ENCODE measurements at places on chromosomes 12 and 14.

GRCh38 chr14:55350461-55350860 is 61.2 kb downstream of the ATG14 start:
- no peak for DNase-seq

- DNase-seq: peak; percentile 74
Observed at GRCh38 chr14:74712499-74713394, at the start of the genes AREL1 and FCF1. TSS of gene AREL1 (minus strand) at chr14:74713080. CDS start at chr14:74685615, 27,465 bp downstream. TSS of gene FCF1 (plus strand) at chr14:74713144. CDS start at chr14:74713198, 54 bp downstream.

DNA sequence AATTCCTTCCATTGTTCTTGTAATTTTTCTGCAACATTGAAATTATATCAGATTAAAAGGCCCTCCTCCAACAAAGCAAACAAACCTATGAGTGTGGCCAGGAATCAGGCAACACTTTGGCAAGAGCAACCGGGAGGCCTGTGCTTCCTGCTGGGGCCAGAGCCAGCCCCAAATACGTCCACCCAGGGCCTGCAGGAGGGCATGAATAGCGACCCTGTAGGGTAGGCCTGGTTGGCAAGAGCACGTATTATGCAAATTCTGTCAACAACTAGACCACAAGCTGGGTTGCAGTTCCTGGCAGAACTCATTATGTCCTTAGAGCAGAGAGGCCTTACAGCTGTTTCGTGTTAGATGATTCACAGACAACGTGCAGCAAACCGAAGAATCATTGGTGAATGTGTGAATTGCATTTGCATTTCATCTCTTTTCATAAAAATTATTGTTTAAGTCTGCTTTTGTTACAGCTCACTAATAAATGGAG is 26.9 kb upstream of the LGALS3 start:
- DNase-seq: peak; percentile 38

- no peak for DNase-seq
Observed at GRCh38 chr12:16523284-16523950, 82.5 kb downstream of the LMO3 start.

DNA sequence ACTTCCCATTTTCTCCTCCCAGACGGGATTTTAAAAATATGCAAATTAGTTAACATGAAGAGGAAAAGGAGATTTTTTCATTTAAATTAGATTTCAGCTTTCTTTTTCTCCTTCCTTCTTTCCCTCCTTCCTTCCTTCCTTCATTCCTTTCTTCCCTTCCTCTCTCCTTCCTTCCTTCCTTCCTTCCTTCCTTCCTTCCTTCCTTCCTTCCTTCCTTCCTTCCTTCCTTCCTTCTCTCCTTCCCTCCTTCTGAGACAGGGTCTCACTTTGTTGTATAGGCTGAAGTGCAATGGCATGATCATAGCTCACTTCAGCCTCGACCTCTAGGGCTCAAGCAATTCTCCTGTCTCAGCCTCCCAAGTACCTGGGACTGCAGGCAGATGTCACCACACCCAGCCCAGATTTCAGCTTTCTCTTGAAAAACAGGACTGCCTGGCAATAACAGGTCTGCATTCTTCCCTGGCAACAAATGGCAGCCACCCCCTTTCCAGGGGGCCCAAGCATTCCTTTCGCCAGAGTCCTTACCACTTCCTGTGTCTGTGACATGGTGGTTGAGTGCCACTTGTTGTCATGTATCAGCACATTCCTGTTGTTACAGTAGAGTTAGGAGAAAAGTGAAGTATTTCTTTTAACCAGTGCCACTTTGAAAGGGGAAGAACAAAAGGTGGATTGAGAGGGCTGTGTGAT is 119.1 kb downstream of the PTPN11 start:
- no peak for DNase-seq

DNA sequence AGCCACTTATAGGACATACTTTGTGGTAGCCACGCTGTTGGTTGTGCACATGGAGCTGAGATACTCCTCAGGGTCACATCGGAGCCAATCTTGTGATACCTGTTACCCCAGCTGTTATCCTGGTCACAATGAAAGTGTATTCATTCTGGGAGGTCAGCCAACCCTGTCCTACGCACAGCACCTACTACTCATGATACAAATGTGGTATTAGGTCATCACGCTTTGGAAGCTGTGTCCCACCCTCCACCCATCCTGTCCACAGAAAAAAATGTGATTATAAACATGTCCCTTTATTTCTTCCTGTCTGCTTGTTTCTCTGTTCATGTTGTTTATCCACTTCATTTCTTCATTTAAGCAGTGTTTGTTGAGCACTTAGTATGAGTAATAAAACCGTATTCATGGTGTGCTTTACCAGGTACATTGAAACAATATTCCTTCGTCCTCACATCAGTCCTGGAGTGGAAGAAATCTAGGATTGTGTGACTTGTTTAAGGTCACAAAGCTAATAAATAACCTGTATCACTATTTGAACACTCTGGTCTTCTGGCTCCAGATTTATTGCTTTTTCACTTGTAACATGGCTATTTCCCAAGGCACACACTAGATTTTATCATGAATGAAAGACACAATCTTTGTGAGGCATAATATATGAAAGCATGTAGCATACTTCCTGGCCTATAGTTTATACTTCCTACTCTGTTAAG is 73.1 kb downstream of the DERA start:
- DNase-seq: no peak

GRCh38 chr12:4052691-4053090 is 179.5 kb upstream of the PARP11 start:
- no peak for DNase-seq

DNA sequence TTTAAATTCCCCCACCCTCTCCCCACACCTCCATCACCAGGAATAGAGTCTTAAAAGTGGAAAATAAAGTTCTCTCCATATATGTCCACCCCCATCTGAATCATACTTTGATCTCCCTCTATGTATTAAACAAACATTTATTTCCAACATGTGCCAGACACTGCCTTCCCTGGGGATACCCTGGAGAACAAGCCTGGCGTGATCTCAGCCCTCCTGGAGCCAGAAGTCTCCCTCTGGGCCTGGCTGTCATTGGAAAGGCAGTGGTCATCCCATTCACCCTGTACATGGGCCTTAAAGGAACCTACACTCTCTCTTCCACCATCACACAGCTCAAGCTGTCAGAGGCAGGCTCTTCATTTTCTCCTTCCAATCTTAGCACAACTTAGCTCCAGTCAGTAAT is 143.6 kb downstream of the EMP1 start:
- DNase-seq: no peak

DNA sequence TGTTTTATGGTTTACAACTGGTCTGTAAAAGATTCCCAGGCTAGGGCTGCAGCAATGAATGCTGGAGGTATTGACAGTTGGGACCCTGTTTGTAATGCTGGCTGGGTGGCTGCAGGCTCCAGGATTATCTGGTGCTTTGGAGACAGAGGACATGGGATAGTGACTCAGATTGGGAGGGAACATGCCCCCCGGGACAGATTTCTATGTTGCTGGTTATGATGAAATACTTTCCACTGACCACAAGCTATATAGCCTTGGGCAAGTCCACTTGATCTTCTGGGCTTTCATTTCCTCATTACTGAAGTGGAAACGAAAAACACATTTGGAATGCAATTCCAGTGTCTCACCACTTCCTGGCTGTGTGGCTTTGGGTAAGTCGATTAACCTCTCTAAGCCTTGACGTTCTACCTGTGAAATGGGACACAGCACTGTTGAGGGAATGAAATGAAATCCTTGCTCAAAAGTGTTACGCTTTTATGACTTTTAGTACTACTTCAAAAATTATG is 6.3 kb upstream of the TPCN1 start:
- no peak for DNase-seq

GRCh38 chr12:51593539-51593938 is 2.5 kb downstream of the SCN8A start:
- peak; percentile 17 for DNase-seq

- no peak for DNase-seq
Observed at GRCh38 chr12:50558970-50559369, 54.2 kb downstream of the DIP2B start.

GRCh38 chr12:121124402-121125109 is 8.1 kb upstream of the P2RX7 start:
- no peak for DNase-seq

GRCh38 chr12:44525806-44526654 is 350.1 kb downstream of the NELL2 start:
- DNase-seq: no peak

- no peak for DNase-seq
Observed at GRCh38 chr12:91043408-91043807, 14.4 kb downstream of the KERA start.

GRCh38 chr12:49824895-49825294 is 3.3 kb downstream of the NCKAP5L start:
- DNase-seq: no peak

GRCh38 chr12:30858471-30858870 is 68.1 kb upstream of the TSPAN11 start:
- no peak for DNase-seq

DNA sequence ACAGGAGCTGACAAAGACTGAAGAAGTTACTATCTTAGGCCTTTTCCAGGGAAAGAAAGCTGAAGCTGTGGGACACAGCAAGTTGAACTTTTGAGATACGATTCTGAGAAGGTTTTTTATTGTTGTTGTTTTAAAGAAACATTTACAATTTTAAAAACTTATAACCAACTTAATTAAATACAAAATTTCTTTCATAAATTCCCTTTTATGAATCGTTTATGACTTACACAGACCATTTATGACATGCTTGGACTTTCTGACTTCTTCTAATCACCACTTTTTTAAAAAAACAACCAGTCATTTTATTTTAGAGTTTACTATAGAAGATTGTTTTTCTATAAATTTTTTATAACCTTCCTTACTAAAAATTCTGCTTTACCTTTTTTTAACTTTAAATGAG is 68.7 kb downstream of the DHRS2 start:
- DNase-seq: no peak

Measured in stimulated activated CD4-positive, alpha-beta T cell treated with anti-CD3 and anti-CD28 coated beads, Interleukin-2, amount 100 ng/mL, for 24 hours (primary cell).